ENCODE measurements at places on chromosomes 1 and 21. TPM values are rescaled to one million over a fixed set of nuclear protein-coding genes. Genes with fewer than 3 reads are reported as not detected.

DNA sequence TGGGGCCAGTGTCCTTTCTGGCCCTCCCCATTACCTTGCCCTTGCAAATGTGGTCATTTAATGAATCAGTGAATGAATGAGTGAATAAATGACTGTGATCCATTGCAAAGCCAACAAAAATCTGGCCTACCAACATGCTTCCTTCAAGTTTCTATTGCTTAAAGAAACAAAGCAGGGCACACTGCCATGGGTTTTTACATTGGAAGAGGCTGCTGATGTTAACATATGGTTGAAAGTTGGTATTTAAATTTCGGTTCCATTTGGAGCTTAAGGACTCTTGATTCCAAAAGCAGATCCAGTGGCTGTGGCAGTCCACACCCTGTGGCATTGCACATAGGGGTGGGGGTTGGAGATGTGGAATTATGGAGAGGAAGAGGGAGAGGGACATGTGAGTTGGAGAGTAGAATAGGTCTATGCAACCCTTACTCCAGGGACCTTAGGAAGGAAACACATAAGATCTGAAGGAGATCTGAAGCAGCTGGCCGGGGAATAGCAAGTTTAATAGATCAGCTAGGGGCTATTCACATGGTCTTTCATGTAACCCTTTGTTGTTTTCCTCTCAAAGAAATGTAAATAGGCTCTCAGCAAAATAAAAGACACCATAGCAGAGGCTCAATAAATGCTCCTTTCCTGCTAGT is 7.2 kb downstream of the ABCA4 start:
- no peak for DNase-seq

DPYD gene
- total RNA-seq = 44.0 TPM

FCRL5 gene
- not detected for total RNA-seq

TARS2 gene
- total RNA-seq = 23.2 TPM

OR6K3 gene
- not detected for total RNA-seq

FMN2 gene
- total RNA-seq = 9.3 TPM

TMEM52 gene
- total RNA-seq = not detected

- DNase-seq = no peak
Measured at GRCh38 chr1:21546122-21546825, 37.1 kb downstream of the ALPL start.

GRCh38 chr1:33456502-33456886 is 16.0 kb upstream of the ZSCAN20 start:
- no peak for DNase-seq

DNA sequence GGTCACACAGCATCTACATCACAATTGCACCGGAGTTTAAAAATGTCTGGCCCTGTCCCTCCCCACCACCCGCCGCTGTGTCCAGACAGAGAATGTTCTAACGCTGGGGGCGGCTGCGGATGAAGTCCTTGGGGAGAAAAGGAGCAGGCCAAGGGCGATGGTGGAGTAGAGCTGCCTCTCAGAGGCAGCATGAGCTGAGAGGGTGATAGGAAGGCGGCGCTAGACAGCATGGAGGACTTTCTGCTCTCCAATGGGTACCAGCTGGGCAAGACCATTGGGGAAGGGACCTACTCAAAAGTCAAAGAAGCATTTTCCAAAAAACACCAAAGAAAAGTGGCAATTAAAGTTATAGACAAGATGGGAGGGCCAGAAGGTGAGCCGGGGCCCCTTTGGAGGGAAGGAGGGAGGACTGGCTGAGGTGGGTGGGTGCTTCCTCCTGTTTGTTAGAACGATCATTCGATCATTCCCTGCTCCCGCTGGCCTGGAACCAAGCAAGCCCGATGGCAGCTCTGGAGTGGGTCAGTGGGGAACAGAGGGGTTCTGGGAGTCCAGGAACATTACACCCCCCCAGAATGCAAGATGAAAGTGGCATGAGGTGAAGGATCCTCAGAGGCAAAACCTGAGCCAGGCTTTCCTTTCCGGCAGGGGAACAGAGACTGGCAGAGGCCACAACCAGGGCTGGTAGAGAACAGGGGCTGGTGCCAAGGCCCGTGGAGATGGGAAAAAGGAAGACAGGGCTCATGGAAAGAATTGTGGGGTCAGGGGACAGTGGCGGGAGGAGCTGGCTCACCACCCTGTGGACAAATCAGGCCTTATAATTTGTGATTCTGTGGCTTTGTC is at the start of the genes FAM229A and TSSK3:
Gene FAM229A (minus strand): TSS at position 12 of the 840 bp plus-strand sequence. CDS start 394 bp downstream, outside the sequence.
Gene TSSK3 (plus strand): TSS at position 66 of the 840 bp plus-strand sequence. CDS start 163 bp downstream, at position 229.
- no peak for DNase-seq

DNA sequence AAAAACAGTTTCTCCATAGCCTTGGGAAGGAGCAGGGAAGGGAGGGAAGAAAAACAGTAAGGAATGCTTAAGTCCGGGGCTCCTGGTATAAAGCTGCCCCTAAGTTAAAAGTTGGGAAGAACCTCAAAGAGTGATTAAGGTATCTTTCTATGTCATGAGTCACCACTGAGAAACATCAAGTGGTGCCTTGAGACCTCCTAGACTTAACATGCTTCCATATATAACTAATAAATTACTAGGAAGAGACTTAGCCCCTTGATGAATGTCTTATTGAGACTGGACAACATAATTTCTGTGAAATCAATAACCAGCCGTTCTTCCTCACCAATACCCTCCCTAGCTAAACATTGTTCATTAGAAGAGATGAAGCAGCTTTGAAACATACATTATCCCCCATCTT is 121.8 kb upstream of the SLC44A3 start:
- DNase-seq = no peak

CDK18 gene
- total RNA-seq = 4.5 TPM

KCNJ6 gene
- 9.2 TPM for total RNA-seq

GRCh38 chr1:203165800-203166161 is 9.8 kb downstream of the MYBPH start:
- no peak for DNase-seq

DNA sequence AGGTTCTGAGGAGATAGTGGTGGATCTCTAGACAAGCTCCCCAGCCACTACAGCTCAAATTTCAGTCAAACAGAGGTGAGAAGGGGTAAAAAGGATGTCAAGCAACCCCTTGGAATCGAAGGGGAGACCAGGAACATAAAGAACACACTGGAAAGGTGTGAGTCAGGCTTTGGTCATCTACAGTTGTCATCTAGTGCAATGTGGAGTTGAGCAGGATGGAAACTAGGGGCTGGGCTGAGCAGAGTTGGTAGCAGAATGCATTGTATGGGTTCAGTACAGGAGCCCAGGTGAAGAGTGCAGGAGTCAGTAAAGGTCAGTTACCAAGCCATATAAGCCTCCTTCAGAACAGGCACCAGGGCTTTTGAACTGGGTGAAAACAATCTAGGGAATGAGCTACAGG is 52.7 kb upstream of the VAV3 start:
- DNase-seq = no peak

- DNase-seq = no peak
Measured at GRCh38 chr1:247491328-247491727, 33.4 kb upstream of the OR2B11 start.

- no peak for DNase-seq
Measured at GRCh38 chr1:154584267-154584994, 16.9 kb downstream of the CHRNB2 start.

DNA sequence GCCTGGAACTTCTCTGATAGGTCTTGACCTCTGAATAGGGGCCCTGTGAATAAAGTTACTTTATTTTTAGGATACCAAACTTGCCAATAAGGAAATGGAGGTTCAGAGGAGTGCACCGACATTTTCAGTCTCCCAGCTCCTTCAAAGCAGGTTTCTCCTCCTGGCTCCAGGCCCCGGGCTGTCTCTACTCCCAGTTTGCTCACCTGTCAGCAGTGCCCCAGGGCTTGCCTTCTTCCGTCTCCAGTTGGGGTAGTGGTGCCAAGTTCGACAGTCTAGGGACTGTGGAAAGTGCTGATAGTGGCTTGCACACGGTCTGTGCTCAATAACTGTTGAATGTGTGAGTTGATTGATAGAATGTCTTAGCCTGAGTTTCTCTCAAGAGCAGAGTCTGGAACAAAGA is 149.2 kb downstream of the ACTL8 start:
- no peak for DNase-seq

Measured in osteocyte (in vitro differentiated cells).